GM12865 (cell line): ENCODE measurements at places on chromosomes 13 and 19.

DNA sequence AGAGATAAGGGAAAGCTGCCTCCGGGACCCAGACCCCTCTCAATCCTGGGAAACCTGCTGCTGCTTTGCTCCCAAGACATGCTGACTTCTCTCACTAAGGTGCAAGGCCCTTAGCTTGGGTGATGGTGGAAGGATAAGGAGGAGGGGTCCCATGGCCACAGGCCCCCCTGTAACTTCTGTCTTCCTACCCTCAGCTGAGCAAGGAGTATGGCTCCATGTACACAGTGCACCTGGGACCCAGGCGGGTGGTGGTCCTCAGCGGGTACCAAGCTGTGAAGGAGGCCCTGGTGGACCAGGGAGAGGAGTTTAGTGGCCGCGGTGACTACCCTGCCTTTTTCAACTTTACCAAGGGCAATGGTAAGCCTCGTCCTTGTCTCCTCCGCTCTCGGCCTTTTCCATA, 2.0 kb downstream of the CYP2F1 start:
- DNase-seq = no peak

- DNase-seq = no peak
These were observed 541.0 kb downstream of the FGF9 start for GRCh38 chr13:22211876-22212275.

- no peak for DNase-seq
These were observed 1.4 kb downstream of the SHFL start for GRCh38 chr19:10087296-10088061.

DNA sequence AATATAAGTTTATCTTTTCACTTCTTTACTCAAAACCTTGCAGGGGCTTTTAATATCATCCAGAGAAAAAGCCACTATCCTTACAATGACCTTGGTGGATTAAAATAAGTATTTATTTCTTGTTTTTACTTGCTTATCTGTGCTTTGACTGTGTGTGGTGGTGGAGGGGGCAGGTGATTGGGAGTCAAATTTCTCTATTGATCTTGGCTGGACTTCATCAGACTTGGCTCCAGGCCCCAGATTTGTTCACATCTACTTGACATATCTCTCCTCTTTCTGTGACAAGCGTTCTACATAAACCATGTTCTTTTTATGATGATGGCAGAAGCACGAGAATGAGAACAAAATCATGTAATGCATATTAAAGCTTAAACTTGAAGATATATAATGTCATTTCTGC, 670.8 kb downstream of the PCDH17 start:
- DNase-seq = no peak
